Lung (tissue), 17 donors: ENCODE measurements at places on chromosomes 6 and 20.

DNA sequence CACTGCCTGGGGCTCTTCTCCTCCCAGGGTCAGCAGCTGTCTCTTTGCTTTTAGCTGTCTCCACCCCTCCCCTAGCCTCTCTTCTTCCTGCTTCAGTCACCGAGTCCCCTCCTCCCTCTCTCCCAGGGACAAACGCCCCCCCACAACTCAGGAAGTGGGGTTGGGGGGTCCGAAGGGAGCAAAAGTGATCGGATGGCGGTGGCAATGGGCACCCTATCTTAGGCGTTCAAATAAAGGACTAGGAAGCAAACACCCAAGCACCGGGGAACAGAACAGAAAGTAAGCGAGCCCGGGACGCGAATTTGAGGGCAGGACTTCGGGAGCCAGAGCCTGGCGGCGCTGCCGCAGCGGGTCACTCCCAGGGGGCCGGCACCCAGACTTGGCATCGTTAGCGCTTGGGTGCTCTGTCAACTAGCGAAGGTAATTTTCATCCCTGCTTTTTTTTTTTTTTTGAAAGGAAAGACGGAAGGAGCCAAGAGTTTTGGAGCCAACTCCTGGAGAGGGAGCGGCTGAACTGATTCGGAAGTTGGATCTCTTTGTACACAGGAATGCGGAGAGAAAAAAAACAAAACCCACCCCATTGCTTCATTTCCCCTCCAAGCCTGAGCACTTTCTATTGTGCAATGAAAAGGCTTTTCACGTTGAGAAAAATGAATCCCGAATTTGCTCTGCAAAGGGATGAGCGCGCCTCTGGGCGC, 815 bp upstream of the ITPR3 start:
- DNase-seq, result peak; percentile 85

- no peak for DNase-seq
Measured at GRCh38 chr20:24991897-24992486, 559 bp downstream of the APMAP start.

DNA sequence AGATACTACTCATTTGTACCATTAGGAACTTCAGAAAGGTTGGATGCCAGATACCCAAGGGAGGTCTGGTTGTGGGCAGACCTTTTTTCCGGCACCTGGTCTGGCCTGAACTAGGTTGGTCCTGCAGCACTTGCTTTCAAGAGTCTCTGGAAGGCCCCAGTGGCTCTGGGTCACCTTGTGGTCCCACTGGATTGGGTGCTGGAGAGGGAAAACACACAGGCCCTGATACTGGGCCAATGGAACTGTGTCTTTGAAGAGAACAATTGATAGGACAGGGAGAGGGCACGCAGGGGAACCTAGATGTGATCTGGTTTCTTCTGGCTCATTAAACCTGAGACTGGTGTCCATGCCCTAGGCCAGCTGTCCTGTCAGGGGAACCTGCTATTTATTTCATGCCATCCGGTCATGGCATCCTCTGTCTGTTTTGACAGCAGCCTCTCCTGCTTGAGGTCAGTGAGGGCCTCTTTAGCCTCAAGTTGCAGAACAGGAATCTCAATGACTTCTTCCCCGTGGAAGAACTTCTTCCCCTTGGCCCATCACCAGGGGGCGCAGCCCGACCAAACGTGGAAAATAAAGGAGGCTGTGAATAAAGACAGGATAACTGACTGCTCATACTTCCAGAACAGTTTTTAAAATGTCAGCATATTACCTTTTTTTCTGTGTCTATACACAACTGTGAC, 25.0 kb downstream of the TAF8 start:
- peak; percentile 81 for DNase-seq

GRCh38 chr6:37585937-37586336, 86.2 kb upstream of the CCDC167 start:
- no peak for DNase-seq

GRCh38 chr6:163402616-163403015, 11.9 kb upstream of the QKI start:
- no peak for DNase-seq

GRCh38 chr20:22555791-22556564, 28.4 kb downstream of the FOXA2 start:
- no peak for DNase-seq

DNA sequence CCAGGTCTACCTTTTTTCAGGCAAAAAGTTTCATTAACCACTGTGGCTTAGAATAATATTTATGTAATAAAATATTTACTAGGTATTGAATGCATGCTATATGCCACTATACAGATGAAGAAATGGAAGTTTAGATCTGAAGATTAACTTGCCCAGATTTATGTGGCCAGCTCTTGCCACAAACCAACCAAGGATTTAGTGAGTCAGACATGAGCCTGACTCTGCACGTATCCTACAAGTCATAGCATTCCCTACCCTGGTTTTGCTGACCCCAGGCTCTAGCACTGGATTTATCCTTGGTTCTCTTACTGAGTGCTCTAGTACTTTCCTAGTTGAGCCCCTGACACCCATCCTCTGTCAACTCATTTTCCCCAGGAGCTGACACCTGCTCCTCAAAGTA, 75.4 kb downstream of the ANKEF1 start:
- no peak for DNase-seq

- no peak for DNase-seq
Measured at GRCh38 chr6:101666256-101666655, 272.7 kb downstream of the GRIK2 start.

GRCh38 chr20:49256261-49256660, 21.6 kb downstream of the ZNFX1 start:
- DNase-seq, result no peak

- no peak for DNase-seq
Measured at GRCh38 chr6:100300221-100300736, 164.4 kb downstream of the SIM1 start.

DNA sequence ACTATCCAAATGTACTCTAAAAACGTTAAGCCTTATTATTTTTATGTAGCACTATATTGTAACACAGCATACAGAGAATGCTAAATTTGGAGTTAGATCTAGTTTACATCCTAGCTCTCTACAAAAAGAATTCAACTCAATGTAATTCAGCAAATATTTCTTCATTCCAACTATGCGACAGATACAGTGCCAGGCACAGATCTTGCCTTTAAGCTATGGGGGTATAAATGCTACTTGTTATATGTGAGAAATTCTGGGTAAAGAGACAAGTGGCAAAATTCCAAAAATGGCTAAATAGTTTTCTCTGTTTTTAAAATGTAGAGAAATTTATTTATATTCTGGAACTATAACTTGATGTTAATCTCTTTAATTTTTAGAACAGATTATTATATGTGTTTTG, 63.2 kb downstream of the SEL1L2 start:
- DNase-seq, result no peak

DNA sequence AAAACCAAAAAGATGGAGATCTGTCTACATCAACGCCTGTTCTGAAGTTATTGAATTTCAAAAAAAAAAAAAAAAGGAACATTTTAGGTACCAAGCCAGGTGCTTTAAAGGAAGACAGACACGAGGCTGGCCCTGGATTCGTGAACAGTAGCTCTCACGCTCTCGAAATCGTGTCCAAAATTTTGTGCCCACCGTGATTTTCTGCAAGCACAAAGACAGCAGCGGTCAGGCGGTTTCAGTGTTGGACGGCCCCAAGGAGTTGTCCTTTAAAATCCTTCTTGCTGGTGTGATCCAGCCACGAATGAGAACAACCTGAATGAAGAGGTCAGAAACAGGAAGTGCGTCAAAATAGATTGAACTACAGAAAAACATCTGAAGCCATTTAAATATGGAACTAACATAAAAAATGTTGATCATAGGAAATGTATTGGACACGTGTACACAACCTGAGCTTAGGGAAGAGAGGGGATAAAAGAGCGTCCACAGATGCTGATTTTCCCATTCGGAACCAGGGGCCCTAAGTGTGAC, 78.2 kb downstream of the THBS2 start:
- DNase-seq, result no peak

- no peak for DNase-seq
Measured at GRCh38 chr20:41259309-41259708, 58.2 kb downstream of the ZHX3 start.

DNA sequence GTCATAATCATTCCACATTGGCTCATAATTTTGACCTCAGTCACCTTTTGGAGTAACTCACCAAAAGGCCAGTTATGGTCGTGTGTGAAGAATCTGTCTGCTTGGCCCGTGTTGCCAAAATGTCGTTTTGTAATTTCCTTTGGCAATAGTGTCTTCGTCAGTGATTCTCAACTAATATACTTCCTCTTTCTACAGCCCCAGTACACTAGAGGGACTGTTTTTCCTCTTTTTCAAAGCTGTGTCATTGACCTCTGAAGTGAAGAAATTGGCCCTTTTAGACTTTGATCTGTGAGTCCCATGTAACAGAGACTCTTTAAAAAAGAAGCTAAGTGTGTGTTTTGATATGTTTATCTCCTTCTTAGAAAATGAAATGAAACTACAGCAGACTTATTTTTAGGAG, 5.2 kb downstream of the FOXO3 start:
- peak; percentile 93 for DNase-seq

- no peak for DNase-seq
Measured at GRCh38 chr20:45402946-45403345, 5.1 kb upstream of the DBNDD2 start.

- no peak for DNase-seq
Measured at GRCh38 chr6:53048431-53049195, 16.6 kb upstream of the FBXO9 start.

DNA sequence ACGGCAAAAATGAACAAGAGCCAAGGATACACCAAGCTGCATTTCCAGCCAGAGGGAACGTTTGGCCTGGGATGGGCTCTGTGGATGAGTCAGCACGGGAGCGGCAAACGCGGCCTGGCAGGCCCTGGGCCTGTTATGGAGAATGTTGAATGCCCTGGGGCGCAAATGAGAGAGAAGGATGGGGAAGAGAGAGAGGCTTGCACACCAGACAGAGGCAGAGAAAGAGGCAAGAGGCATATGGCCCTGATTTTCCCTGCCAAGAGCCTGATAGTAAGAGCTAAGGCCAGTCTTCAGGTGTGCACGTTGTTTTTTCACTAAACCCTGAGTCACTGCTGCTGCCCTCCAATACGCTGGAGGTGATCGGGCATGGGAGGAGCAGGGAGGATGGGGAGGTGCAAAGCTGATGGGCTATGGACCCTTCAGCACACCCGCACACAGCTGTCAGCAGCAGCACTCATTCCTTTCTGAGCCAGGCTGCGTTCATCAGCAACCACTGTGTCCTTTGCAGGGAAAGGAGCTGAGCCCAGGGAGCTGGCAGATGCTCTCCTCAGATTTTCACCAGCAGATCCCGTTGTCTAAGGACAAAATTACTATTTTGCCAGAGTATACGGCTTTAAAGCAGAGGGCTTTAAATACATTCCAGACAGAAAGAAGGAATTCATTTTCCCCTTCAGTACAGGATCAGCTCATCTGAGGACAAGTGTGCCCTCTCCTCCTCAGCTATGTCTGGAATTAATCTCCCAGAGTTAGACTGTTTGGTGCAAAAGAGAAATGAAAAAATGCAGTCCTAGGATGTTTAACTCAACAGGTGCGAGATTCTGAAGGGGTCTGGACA, 61.7 kb upstream of the SLC22A23 start:
- DNase-seq, result no peak

GRCh38 chr6:156402227-156402626, 375.0 kb upstream of the ARID1B start:
- no peak for DNase-seq

- DNase-seq, result no peak
Measured at GRCh38 chr20:63119121-63119962, 96.6 kb downstream of the YTHDF1 start.

GRCh38 chr6:6785163-6785521, 196.6 kb downstream of the LY86 start:
- no peak for DNase-seq

DNA sequence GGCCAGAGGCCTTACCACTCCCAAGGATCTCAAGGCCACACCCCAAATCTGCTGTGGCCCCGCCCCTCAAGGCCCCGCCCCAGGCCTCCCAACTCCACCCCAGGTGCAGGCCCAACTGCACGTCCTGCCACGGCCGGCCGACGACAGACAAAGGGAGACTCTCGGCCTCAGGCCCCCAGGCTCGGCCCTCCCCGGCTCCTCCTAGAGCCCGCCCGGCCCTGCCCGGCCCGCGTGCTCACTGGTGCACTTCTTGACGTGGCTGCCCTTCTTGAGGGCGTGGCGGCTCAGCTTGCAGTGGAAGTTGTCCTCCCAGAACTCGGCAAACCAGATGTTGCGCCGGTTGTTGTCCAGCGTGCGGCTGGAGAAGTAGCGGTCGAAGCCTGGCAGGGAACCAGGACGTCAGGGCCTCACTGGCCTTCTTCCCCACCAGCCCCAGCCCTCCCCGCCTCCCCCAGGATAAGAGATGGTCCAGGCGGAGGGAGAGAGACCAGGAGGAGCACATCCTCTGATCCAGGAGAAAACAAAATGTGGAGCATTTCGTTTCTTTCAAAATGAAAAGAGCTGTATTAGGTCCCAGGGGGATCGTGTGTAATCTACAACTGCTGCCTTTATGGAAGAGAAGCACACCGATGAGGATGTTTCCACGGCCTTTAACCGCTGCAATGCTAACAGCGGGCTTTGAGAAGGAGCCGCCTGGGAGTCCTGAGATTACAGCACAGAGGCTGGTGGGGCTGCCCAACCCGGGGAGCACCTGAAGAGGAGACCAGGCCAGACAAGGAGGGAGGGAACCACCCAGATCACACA, 89.4 kb downstream of the GRM4 start:
- peak; percentile 86 for DNase-seq

GRCh38 chr6:109389650-109390274, 7.5 kb upstream of the CD164 start:
- no peak for DNase-seq

GRCh38 chr20:62088258-62089127, 22.8 kb upstream of the TAF4 start:
- no peak for DNase-seq

DNA sequence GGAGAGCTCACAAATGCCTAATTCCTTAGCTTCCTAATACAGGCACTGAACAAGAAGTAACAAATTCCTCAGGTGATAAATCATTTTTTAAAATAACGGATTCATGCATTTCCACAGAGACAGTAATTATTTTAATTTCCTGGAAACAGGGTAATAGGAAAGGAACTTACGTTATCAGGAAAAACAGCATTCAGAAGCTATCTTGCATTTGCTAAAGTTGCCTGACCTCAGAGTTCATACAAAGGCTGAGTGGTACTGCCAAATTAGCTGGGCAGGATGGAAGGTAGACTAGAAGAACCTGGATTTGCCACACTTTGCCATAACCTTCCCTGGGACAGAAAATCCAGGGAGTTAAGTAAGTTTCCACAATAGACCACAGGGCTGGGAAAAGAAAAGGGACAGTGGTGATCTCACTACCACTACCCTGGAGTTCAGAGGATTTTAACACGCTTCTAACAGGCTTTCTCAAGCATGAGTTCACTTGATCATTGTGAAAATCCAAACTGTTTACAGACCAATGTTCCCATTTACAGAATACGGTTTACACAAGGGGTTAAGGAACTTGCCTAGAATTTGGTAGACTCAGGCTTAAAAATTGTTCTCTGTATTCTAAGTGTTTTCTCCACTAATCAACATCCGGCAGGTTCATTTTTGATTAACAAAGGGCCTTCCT, 57.0 kb downstream of the KIF13A start:
- no peak for DNase-seq

DNA sequence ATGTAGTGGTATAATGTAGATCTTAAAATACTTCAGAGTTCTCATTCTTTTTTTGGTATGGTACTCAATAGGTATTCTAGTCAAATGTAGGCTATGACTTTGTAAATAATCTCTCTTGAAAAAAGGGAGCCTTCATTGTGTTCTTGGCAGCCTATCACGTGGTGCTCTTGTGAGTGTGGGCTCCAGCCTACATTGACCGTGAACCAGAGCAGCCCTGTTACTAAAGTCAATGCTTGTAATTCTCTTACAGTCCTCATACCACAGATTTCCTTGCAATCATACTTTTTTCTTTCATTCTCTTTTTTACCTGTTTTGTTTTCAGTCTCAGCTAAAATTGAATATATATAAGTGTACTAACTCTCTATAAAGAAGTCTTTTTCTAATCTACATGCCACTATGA, 31.1 kb downstream of the ARID1B start:
- peak; percentile 63 for DNase-seq
